ENCODE measurements at places on chromosomes 6 and 20.

DNA sequence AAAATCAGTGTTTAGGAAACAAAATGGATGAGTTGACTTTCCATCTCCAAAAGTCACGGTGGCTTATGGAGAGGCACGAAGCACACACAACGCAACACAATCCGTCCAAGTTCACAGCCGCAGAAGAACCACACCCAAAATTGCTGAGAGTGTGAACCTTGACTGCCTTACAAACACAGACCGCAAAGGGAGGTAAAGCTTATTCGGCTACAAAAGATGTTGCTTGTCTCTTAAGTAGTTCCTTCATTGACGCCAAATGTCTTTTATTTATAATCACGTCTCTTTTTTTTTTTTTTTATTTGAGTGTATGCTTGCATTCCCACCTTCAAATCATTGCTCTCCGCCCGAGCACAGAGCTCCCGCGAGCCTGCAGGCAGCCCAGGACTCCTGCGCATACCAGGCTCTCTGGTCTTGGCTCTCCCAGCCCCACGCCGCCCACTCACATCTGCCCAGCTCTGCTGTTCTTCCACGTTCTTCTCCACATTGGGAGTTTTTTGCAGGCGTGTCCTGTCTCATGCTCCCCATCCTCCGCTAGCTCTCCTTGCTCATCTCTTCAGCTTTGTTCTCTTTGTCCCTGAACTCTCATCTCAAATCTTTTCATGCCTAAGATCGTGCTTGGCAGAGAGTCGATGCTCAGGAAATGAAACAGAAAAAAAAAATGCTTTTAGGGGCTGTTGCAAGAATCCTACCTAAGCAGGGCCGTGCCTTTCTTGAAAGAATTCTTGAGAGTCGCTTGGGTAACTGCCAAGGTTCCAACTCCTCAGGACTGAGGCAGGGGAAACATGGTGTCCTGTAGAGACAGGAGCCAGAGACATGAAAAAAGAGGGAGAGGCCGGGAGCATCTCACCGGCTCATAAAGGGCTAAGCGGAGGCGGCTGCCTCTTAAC is 25.8 kb downstream of the LY86 start:
- no peak for DNase-seq

- DNase-seq: no peak
These were observed 30.9 kb downstream of the MAP3K5 start for GRCh38 chr6:136761227-136761922.

DNA sequence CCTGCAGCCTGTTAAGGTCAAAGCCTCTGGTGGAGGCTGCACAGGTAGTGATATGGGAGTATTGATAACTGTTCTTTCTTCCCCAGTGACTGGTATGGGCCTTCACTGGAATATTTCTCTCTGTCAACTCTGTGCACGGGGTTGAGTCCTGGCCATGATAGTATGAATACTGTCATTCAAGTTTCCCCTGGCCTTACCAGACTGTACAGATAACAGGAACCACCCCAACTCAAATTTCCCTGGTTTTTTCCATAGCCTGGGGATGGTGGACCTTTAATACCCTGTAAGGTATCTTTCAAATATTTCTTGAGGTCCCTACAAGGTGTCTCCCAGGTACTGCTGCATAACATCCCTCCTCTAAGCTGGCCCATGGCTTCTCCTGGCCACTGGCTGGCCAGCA is 51.4 kb upstream of the TNFAIP3 start:
- no peak for DNase-seq

- DNase-seq: no peak
These were observed 72.1 kb downstream of the PERP start for GRCh38 chr6:138035070-138035469.

DNA sequence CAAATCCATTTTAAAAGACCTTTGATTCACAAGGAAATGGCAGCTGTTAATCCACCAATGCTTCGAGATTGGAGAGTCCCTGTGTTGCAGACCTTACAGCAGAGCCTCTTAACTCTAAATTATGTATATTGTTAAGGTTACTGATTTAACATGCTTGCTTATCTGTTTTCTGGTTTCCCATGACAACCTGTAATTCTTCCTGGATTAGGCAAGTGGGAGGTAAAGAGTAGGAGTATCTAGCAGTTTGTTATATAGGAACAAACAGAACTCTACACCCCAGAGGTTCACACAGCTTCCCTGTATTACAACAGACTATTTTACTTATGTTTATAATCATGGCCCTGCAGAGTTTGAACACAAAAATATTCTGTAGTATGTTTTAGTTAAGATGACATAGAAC is 39.5 kb downstream of the NKX2-4 start:
- DNase-seq: no peak

DNA sequence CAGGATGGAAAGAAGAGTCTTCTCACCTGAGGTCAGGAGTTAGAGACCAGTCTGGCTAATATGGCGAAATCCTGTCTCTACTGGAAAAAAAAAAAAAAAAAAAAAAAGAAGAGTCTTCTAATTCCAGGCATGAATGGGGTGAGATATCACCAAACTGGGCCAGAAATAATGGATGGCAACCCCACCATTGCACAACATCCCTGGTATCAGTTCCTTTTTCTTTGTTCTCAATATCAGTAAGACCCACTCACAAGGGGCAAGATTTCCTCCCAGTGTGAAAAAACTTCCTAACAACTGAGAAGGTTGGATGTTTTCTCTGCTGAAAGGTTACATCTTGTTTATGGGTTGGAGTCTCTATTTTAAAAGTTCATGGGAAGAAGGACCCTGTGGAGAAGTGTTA is 23.6 kb upstream of the NR2E1 start:
- DNase-seq: no peak

DNA sequence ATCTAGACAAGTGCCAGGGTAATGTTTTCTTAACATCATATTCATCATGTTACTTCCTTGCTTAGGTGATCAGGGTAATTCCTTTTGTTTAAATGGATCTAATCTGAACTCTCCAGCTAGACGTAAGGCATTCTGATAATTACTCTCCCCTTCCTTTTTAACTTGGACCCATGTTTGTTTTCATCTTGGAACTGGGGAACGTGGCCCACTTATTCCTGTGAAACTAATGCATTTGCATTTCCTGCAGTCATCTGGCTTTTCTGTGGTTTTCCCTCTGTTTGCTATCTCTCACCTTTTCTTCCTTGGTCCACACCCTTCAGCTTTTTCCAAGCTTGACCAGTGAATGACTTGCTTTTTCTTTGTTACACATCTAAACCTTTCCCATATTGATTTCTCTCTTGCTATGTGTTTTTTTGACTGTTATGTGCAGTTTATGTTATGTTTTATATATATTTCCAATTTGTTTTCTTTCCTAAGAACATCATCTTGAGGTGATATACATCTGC is 33.3 kb downstream of the SLX4IP start:
- no peak for DNase-seq

- no peak for DNase-seq
These were observed 9.9 kb downstream of the CYP21A2 start for GRCh38 chr6:32047855-32048766.

GRCh38 chr20:57361517-57361916 is 10.5 kb downstream of the RAE1 start:
- no peak for DNase-seq

GRCh38 chr20:53201588-53201987 is 229.4 kb downstream of the TSHZ2 start:
- no peak for DNase-seq

GRCh38 chr6:68368845-68369244 is 266.2 kb upstream of the ADGRB3 start:
- DNase-seq: no peak

GRCh38 chr6:152086223-152086873 is 278.9 kb downstream of the ESR1 start:
- DNase-seq: no peak

GRCh38 chr6:143333749-143334520 is 116.6 kb downstream of the ADAT2 start:
- no peak for DNase-seq

GRCh38 chr6:75300531-75300855 is 15.9 kb upstream of the TMEM30A start:
- no peak for DNase-seq

- DNase-seq: no peak
These were observed 4.9 kb downstream of the ACOT8 start for GRCh38 chr20:45852326-45852725.

GRCh38 chr6:119340796-119341487 is 8.6 kb downstream of the MAN1A1 start:
- no peak for DNase-seq

DNA sequence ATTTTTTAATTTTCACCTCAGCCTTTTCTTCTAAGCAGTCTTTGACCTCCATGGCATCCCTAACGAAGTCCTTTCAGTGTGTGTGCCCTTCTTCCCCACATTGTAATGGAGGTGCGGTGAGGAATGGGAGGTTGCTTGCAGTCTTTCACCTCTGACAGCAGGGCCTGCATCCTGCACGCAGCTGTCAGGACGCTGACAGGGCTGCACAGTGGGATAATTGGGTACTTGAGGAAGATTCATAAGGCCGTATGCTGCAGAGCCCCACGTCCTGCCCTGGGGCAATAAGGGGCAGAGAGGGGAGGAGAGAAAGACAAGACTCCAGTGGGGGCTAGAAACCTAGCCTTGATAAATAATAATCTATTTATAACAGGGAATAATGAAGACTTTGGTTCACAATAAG is 184.7 kb downstream of the SAMD5 start:
- no peak for DNase-seq

Data from caudate nucleus (tissue), 63 donors.